ENCODE measurements at places on chromosomes 2 and 18. TPM values are rescaled to one million over a fixed set of nuclear protein-coding genes. Genes with fewer than 3 reads are reported as not detected.

Gene TRABD2A
- 9.7 TPM for total RNA-seq

Gene CNTNAP5
- not detected for total RNA-seq

Gene DQX1
- 0.16 TPM for total RNA-seq

Gene PTCD3
- 76.6 TPM for total RNA-seq

Gene FOXD4L1
- total RNA-seq = 0.40 TPM

Gene SNORC
- 9.8 TPM for total RNA-seq

Gene TYMS
- total RNA-seq = 166 TPM

Gene CIDEA
- not detected for total RNA-seq

Gene CARF
- total RNA-seq = 1.4 TPM

Gene OSR1
- 8.9 TPM for total RNA-seq

Gene ELOA2
- total RNA-seq = not detected

Gene HRH4
- total RNA-seq = not detected

Gene ZNF519
- total RNA-seq = 1.9 TPM

Gene CYTIP
- not detected for total RNA-seq

Data from A549 treated with CORT108297 at 1 μM for 4 hours (cell line).